ENCODE measurements at places on chromosomes 5 and 9. TPM values are rescaled to one million over a fixed set of nuclear protein-coding genes. Genes with fewer than 3 reads are reported as not detected.
A peak's percentile ranks its signal among the peaks of the same experiment; 100 is the strongest.

DNA sequence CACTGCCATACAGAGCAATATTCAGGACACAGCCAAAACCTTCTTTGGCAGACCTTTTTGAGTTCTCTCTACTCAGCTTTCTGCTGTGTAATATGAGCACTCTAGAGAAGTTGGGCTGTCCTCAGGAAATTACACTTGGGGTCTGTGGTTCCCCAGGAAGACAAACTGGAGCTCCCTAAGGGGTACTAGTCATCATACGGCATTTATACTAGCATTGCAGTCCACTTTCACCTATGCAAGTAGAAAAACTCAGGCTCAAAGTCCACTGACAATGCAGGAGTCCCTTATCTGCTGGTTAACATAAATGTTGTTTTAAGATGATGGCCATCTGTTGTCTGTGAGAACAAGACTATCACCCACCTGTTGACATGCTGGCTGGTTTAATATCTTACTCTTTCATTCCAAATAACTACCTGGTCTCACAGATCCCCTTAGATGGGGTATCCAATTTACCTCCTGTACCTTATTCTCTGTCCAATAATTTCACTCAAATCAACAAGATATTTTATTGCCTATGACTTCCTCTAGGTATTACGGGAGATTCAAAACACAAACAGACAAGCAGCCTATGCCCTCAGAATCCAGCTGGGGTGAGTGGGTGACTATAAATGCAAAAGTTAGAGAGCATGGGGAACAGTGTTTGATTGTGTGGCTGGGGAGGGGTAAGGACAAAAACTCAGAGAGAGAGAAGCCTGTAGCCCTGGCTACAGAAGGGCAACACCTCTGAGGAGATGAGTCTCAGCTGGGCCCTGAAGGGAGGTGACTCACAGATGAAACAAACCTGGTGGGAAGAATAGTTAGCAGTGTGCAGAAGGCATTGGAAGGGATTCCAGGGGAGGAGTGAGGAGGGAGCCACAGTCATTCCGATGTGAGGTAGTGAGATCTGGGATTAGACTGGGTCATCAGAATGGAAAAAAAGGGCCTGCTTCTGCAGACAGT lies 10.2 kb downstream of the DOCK8 start:
- no peak for DNase-seq
- H3K4me3 ChIP-seq, result no peak overlapping the region
- no peak overlapping the region for H3K27ac ChIP-seq
- no peaks in the 10 kb centered on the region for H3K36me3 ChIP-seq

GRCh38 chr9:107706701-107707427 lies 217.3 kb upstream of the KLF4 start:
- no peaks in the 10 kb centered on the region for H3K36me3 ChIP-seq
- no peaks in the 10 kb centered on the region for H3K27me3 ChIP-seq

Gene AIF1L
- total RNA-seq, result 30.4 TPM

- H3K4me1 ChIP-seq, result no peaks in the 10 kb centered on the region
- H3K27me3 ChIP-seq, result no peaks in the 10 kb centered on the region
- no peak for DNase-seq
- no peak overlapping the region for H3K4me3 ChIP-seq
Observed at GRCh38 chr5:132526974-132527564, 16.3 kb downstream of the IL5 start.

DNA sequence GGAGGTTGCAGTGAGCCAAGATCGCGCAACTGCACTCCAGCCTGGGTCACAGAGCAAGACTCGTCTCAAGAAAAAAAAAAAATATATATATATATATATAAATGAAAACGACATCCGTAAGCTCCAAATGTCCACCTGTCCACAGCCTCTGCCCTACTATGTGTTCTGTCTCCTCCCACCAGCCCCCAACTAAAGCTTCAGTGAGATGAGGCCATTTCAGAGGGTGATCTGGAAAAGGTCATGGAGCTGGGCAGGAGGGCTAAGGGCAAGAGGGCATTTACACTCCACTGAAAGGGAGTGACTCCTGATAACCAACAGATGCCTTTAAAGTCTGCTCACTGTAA lies 2.4 kb downstream of the SPRY4 start:
- no peaks in the 10 kb centered on the region for H3K36me3 ChIP-seq
- peaks cover 18% of the 10 kb centered on the region for H3K4me1 ChIP-seq
- peaks cover 59% of the 10 kb centered on the region for H3K27me3 ChIP-seq
- no peak for DNase-seq
- peak overlapping the region; percentile 28 for H3K4me3 ChIP-seq

GRCh38 chr5:78624011-78624541 lies 24.5 kb downstream of the LHFPL2 start:
- H3K4me1 ChIP-seq, result peaks cover 6% of the 10 kb centered on the region
- H3K4me3 ChIP-seq, result no peak overlapping the region
- no peaks in the 10 kb centered on the region for H3K27me3 ChIP-seq
- DNase-seq, result no peak
- peak overlapping the region; percentile 15 for H3K27ac ChIP-seq
- peaks cover 4% of the 10 kb centered on the region for H3K36me3 ChIP-seq
